ENCODE measurements at places on chromosomes 11 and 22.

- DNase-seq: no peak
These were observed 2.1 kb upstream of the DLAT start for GRCh38 chr11:112023104-112023503.

DNA sequence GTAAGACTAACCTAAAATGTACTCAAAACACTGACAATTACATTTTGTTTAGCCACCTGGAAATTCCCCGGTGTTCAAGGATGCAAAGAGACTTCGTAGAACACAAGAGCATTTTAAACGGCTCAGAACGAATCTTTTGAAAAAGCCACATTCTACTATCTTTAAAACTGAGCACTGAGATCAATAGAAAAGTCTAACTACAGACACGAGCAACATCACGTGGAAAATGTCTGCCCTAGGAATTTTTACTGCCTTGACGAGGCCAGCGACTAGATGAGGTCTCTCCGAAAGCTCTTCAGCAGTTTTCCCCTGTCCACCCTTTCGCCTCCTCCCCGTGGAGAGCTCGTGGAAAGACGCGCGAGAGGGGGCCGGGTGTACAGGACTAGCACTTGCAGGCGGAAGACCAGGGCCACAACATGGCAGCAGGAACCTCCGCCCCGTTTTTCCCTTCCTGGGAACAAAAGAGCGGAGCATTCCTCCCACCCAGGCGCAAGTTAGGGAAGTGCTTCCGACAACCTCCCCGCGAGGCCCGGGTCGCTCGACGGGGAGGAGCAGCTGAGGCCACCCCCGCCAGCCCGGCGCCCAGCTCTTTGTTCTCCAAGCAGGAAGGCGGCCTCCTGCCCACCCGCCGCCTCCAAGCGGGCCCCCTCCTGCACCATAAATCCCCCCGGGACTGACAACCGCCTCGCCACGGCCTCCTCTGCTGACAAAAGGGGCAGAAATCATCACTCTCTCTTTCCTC is 1.1 kb downstream of the EIF4G2 start:
- DNase-seq: peak; percentile 30

- DNase-seq: no peak
These were observed 42.5 kb downstream of the DGCR2 start for GRCh38 chr22:19079691-19080090.

DNA sequence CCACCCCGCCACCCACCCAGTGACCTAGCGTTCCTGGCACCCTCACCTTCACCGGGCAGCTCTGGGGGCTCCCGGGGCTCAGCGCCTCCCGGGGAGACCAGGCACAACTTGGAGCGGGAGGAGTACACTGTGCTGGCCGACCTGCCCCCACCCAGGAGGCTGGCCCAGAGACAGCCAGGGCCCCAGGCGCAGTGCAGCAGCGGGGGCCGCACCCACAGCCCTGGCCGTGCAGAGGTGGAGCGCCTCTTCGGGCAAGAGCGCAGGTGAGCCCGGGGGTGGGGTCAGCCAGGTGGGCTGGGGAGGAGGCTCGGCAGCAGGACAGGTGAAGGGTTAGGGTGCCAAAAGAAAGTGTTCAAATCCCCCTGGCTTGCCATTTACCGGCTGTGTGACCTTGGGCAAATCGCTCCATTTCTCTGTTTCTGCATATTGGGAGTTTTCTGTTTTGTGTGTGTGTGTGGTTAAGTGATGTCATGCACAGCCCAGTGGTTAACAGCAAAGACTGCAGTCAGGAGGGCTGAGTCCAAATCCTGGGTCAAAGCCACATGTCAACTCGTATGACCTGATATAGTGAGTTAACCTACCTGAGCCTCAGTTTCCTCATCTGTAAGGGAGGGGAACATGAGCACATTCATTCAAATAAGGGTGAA is 29.5 kb downstream of the TRIOBP start:
- no peak for DNase-seq

- no peak for DNase-seq
These were observed 3.9 kb upstream of the CATSPERZ start for GRCh38 chr11:64296236-64296635.

DNA sequence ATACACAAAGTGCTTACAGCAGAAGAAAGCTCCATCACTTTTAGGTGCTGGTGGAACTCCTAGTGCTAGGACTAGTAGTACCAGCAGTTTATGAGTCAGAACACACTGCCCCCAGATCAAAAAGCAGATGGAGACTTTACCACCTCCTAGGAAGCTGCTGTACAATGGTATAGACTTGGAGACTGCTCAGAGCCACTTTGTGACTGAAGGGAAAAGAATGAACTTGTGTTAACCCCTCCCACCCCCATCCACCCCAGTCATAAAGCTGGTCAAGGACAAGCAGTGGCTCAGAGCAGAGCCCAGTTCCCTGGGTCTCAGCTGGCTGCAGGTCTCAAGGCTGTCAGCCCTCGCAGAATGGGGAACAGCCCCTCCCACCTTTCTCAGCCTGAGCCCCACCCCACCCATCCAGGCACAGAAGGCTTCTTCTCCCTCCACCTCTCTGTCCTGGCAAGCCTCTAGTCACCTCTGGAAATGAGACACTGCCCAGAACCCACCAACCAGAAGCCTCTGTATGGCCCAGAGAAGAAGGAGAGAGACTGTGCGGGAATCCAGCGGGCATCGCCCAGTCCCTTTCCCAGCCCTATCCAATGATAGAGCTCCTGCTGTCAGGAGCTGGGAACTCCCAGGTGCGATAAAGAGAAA is 23.8 kb downstream of the PACSIN2 start:
- no peak for DNase-seq

DNA sequence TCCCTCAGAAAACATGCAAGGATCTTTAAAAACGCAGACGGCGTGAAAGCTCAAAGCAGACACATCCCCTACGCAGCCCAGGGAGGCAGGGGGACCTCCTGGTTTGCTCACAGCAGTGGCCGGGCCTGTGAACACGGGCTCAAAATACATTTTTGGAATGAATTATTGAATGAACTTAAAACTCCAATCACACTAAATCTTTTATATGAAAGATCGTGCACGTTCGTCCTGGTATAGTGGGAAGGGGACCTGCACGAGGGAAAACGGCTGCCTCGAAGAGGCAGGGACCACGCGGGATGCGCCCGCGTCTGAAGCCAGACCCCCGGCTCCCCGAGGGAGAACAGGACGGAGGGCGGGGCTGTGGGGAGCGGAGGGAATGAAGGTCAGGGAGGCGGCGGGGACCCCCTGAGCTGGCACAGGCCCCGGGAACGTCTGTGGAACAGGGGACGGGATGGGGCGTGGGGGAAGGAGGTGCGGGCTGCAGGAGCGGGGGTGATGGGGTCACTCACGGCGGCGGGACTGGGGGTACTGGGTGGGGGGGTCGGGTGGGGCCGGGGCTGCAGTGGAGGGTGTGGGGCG is 1.3 kb upstream of the PANX2 start:
- DNase-seq: no peak

DNA sequence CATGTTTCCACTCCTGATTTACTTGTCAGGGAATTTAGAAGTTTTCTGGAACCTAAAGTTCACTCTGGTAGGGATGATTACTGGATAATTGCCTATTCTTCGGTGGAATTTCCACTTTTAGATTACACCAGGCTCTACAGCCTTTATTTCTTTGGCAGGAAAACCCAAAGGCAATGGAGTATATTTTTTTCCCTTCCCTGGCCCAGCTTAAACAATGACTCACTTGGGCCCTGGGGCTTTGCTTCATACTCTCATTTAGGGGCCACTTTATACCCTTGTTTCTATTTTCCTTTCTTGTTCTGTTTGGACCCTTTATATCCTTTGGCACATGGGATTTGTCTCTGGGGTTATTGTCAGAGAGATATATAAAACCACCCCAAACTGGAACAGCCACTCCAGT is 114.7 kb downstream of the CSTPP1 start:
- no peak for DNase-seq

DNA sequence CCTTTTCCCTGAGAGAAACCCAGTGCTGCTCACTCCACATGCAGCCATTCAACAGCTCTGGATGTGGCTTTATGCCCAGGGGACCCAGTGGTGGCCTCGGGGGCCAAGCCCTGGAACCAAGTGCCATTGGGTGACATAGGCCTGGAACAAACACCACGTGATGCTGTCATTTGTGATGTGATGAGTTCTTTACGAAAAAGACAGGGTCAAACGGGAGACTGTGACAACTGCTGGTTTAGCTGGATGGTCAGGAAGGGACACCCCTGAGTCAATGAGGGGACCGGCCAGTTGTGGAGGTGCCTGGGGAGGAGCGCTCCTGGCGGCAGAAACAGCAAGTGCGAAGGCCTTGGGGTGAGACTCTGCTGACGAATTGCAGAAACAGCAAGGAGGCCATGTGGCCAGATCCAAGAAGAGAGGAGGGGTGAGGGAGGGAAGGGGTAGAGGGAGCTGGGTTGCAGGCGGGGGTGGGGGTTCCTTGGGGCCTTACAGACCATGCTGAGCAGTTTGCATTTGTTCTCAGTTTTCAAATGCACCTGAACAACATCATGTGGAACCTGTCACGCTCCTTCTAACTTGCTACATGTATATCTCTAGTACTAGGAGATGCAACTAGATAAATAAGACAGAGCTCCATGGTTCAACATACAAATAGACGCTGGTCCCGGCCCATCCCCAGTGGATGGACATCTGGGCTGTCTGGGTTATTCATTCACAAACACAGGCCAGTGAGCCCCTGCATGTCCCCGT is 56.1 kb downstream of the IGLL5 start:
- no peak for DNase-seq

DNA sequence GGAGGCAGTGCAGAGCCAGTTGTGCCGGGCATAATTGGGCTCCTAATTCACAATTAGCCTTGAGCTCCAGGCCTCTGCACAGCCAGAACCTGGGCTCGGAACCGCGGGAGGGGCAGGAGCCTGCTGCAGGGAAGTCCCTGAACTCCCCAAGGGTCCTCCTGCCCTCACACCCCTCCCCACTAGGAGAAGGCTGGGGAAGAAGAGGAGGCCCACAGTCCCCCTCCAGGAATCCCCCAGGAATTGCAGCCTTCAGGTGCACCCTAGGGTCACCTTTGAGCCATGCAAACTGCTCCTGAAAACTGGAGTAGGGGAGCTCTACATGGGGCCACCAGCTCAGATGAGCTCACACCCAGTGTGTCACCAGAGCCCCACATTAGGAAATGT is 93.8 kb upstream of the LMO1 start:
- DNase-seq: no peak

DNA sequence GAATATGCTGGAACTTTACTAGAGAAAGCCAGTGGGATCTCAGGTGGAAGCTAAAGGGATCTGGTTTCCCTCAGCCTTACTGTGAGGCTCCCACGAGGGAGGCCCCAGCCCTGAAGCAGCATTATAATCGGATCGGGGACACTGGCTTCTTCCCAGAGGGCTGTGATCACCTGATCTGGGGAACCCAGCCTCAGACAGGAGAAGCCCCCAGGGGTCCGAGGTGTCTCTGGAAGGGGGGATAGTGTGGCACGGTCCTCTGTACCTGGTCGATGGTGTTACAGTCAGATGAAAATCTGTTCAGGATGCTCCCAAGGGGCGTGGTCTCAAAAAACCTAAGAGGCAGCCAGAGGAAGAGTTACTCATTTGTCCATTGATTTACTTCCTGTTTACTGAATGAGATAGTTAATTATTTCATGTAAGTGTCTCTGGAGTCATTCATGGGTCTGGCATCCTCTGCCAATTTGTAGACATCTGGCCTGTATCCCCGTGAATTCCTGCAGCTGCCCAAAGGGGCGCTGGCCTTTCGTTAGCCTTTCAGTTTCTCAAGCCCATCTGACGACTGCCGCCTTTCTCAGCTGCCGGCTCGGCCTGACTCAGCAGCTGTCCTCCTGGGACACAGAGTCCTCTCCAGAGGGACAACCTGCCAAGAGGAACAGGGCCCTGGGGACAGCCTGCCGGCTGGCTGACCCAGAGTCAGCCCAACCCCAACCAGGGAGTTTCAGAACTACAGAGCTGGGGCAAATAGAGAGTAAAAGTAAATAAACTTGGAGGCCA is 17.0 kb upstream of the KCNJ11 start:
- DNase-seq: no peak

GRCh38 chr22:21651521-21652009 is 9.5 kb downstream of the SDF2L1 start:
- DNase-seq: no peak

DNA sequence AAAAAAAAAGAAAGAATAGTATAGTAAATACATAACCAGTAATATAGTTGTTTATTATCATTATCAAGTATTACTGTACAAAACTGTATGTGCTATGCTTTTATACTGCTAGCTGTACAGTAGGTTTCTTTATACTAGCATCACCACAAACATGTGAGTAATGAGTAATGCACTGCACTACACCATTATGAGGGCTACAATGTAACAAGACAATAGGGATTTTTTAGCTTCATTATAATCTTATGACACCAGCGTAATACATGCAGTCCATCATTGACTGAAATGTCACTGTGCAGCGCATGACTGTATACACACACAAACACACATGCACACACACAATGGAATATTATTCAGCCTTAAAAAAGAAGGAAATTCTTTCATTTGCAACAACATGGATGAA is 111.5 kb upstream of the ZBED5 start:
- DNase-seq: no peak

- DNase-seq: peak; percentile 55
These were observed 19.3 kb downstream of the SCARF2 start for GRCh38 chr22:20418211-20418788.

- DNase-seq: no peak
These were observed 2.8 kb upstream of the TAB1 start for GRCh38 chr22:39396797-39397195.

DNA sequence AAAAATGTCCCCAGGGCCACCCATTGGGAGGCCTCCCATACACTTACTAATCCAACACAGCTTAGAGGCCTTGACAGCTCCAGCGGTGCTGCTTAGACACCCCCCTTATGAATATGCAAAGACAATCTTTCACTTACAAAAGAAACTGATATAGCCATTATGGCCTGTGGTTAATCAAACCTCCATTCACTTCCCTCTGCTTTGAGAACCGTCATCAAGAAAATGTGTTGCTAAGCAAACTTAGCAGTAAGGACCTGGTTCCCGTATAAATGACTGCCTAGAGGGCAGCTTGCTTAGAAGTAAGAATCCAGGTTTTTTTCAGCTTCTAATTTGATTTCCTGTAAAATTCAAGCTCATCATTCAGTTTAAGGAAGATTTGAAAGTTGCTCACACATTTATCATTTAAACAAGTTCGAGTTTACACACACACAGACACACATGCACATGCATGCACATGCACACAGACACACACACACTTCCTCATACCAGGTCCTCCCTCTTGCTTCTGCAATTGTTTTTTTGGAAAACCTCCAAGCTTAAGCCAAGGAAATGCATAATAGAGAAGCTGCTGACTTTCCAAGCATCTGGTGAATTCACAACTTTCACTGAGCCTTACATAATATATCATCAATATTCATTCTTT is 137.7 kb upstream of the BLID start:
- DNase-seq: no peak

All from activated CD4-positive, alpha-beta T cell treated with anti-CD3 and anti-CD28 coated beads, Interleukin-2, amount 50 U/mL, for 24 hours (primary cell).